ENCODE measurements at places on chromosomes 16 and 17.

GRCh38 chr17:77382356-77382911 is 241.7 kb downstream of the SEC14L1 start:
- no peak for DNase-seq

GRCh38 chr16:77555791-77556190 is 121.0 kb upstream of the ADAMTS18 start:
- DNase-seq: no peak

DNA sequence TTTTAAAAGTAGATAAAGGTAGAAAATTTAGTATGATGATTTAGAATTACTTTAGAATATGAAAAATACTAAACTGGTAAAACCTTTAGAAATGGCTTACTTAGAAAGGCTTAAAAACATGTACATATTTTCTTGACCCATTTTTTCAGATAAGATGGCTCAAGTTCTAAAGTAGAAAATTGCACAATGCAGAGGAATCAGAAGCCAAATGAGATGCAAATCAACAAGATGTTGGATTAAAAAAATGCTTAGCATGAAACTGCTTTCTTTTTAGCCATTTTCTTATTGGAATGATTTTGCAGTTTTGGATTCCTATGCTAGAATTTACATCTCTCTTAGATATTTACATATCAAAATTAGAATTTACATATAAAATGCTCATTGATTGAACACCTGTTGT is 1.5 kb upstream of the KRTAP3-1 start:
- DNase-seq: no peak

- DNase-seq: no peak
These were observed 35.3 kb downstream of the HIC1 start for GRCh38 chr17:2090210-2090641.

DNA sequence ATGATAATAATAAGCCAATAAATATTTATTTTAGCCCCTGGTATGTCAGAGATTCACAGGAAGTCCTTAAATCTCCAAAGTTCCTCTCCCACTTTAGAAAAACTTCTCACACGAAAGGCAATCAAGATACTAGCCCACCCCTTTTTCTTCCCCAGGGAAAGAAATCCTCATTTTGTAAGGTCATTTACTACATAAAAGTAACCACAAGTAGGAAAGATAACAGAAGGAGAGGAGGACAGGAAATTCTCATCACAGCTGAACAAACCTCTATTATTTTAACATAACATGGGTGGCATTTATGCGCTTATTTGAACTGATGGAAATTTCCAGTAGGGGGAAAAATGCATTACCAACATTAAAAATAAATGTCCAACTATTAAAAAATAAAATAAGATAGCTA is 3.4 kb downstream of the FAM222B start:
- no peak for DNase-seq

GRCh38 chr17:37659925-37660324 is 16.7 kb upstream of the DDX52 start:
- no peak for DNase-seq

DNA sequence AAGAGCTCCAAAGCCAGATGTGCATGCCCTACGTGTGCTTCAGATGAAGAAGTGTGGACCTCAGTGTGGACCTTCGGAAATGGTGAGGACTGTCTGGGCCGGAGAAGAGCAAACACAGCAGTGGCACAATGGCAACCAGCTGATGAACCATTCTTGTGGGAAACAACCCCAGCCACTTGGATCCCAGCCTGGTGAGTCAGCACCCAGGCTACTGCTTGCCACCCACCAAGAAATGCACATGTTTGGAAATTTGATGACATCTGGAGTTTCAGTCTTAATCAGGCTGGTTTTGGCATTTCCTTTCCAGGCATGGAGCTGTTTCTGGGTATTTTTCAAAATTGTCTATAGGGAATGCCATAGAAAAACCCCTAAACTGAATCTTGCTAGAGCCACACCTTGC is 42.7 kb downstream of the DYNLRB2 start:
- peak; percentile 61 for DNase-seq

- DNase-seq: peak; percentile 23
These were observed 43.5 kb downstream of the REXO5 start for GRCh38 chr16:20849589-20850390.

GRCh38 chr17:42989726-42990652 is 8.2 kb upstream of the RPL27 start:
- DNase-seq: no peak

DNA sequence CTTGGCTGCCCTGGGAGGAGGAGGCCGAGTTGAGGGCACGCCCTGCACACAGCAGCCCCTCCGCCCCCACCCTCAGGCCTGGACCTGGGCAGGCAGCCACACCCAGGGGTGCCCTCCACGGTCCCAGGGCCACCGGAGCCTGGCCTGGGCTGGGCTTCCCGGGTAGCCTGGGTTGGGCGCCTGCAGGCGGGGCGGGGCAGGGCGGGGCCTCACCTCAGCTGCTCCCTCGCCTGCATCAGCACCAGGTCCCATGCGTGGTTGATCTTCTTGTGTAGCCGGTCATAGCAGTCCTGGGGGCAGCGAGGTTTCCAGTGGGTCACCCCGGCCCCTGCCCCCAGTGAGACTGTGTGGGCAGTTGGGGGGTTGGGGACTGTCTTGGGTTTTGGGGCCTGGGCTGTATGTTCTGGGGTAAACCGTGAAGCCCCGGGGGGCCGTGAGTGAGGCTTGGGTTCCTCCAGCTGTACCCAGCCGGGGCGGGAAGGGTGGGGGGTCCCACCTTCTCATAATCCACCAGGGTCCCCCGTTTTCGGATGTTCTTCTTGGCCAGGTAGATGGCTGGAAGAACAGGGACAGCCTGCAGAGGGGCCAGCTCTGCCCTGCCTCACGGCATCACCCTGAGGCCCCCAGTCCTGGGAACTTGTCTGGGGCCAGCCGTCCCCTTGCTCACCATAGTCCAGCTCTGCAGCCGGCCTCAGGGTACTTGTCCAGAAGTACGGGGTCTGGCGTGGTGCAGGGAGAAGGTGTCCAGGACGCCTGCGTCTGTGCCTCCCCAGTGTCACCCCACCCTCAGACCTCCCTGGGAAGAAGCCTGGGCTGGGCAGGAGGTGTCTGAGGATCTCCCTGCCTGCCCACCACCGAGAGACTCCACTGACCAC is 2.0 kb downstream of the RGS11 start:
- DNase-seq: no peak

DNA sequence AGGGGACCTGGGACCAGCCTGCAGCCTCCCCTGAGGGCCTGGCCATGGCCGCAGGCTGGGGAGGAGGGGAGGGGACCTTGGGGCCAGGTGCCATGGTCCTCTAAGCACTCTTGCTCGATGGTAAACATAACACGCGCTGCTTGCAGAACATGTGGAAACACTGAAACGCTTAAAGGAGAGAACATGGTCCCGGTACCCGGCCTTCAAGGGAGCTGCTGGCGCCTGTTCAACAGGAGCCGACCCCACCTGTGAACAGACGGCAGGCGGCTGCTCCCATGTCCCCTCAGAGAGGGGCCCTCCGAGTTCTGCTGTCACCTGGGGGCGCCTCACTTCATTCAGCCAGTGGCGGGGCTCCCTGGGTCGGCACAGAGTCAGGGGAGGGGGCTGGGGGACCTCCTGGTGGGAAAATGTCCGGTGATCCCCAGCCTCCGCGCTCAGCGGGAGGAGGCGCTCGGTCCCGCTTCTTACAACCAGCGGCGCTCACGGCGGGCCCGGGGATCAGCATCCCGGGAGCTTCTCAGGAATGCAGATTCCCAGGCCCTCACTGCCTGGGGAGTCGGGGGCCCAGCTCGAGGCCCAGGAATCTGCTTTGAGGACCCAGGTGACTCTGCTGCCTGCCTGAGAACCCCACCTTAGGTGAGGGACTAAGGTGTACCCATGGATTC is 854 bp upstream of the SSTR5 start:
- no peak for DNase-seq

DNA sequence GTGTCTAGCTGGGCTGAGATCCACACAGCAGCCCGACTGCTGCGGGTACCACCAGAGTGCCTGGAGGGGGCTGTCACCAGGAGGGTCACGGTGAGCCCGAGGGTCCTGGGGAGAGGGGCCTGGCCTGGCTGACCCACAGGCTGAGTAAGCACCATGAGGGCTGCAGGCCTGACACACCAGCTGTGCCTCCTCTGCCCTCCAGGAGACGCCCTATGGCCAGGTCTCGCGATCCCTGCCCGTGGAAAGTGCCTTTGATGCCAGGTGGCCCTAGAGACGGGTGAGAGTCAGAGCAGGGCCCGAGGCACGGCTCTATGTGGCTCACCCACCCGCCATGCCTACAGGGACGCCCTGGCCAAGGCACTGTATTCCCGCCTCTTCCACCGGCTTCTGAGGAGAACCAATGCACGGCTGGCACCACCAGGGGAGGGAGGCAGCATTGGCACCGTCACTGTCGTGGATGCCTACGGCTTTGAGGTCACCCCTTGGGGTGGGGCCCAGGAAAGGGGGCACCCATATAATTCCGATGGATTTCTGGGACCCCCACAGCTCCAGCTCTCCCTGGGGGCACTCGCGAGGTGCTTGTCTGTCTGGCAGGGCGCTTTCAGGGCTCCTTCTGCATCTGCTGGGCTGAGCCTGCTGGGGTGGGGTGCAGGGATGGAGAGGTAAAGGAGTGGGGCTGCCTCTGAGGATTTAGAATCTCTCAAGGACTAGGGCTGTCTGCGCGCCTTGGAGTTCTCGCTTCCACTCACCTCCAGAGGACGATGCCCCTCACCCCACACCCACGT is 7.1 kb downstream of the MYO15B start:
- DNase-seq: no peak

GRCh38 chr16:67805718-67806427 is 487 bp downstream of the RANBP10 start:
- no peak for DNase-seq

DNA sequence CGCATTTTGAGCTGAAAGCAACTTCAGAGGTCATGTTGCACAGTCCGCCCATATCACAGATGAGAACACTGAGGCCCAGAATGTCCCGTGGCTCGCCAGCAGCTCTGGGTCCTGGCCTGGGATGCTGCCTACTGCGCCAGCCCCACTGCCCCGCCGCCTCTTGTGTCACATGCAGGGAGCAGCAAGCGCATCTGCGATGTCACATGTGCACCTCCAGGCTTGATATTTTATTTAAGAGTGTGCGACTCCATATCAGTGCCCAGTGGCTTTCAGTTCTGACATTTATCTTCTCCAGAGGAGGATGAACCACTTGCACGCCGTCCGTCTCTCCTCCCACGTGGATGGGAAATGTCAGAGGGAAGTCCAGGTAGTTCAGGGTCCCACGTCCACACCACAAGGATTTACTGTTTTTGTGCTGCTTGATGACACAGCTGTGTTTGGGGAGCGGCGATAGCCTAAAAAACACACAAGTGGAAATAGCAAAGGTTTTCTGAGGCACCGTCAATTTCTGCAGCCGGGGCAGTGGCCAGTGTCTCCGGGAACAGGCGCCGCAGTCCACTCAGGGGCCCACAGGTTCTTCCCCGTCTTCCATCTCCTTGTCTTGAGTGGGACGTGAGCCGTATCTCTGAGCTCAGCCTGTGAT is 7.0 kb upstream of the RBFOX3 start:
- DNase-seq: no peak

- no peak for DNase-seq
These were observed 655 bp upstream of the GPR139 start for GRCh38 chr16:20074099-20074991.

DNA sequence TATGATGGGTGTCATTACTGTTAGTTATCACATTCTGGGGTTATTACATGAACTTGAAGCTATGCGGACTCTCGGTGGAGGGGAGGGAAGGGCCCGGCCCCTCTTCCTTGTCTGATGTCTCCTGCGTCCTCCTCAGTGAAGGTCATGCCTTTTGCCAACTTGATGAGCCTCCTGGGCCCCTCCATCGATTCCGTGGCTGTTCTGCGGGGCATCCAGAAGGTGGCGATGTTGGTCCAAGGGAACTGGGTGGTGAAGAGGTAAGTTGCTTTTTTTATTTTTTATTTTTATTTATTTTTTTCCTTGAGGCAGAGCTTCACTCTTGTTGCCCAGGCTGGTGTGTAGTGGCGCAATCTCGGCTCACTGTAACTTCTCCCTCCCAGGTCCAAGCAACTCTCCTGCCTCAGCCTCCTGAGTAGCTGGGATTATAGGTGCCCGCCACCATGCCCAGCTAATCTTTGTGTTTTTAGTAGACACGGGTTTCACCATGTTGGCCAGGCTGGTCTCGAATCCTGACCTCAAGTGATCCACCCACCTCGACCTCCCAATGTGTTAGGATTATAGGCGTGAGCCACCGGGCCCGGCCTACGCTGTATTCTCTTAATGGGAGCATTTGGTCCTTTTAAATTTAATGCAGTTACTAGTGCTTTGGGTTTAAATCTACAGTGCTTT is 21.6 kb downstream of the POLR3E start:
- no peak for DNase-seq

- DNase-seq: peak; percentile 73
These were observed 67.3 kb downstream of the ANKRD11 start for GRCh38 chr16:89422905-89423630.

DNA sequence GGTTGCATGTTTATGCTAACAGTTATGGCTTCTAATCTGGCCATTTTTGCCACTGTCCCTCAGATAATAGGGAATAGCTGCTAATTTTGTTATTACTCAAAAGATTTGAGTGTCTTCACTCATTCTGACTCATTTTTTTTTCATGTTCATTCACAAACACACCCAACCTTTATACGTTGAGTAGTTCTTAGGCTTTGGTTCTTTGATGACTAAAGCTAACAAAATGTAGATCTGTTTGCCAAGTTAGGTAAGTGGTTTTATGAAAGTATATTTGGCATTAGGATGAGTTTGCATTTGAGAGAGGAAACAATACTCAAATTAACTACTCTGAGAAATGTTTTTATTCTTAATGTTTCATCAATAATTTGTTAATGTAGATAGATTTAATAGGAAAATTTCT is 3.6 kb downstream of the MAP2K4 start:
- no peak for DNase-seq

- DNase-seq: no peak
These were observed 19.6 kb upstream of the RFFL start for GRCh38 chr17:35083071-35083470.

- DNase-seq: no peak
These were observed 584 bp upstream of the STAT5B start for GRCh38 chr17:42276609-42277341.

- no peak for DNase-seq
These were observed 62.9 kb downstream of the MRC2 start for GRCh38 chr17:62690168-62690897.

- DNase-seq: no peak
These were observed 97.3 kb downstream of the SDK2 start for GRCh38 chr17:73546770-73547536.

DNA sequence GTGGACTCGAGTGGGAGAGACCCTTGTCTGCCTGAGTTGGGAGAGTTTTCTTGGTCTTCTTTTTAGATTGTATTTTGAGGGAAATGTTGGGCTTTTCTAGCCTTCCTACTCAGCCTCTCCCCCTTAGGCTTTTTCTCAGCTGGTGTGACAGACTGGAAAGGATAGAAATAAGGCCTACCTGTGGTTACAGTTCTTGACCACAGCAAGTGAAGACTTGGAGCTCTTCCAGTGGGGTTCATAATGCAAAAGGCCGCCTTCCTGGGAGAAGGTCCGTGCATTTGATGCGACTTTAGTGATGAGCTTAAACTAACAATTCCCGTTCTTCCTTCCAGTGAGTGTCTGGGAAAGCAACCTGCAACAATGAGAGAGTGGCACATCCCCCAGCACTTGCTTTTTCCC is 56.8 kb downstream of the B9D1 start:
- no peak for DNase-seq

GRCh38 chr16:10617662-10618420 is 37.4 kb upstream of the EMP2 start:
- no peak for DNase-seq
